Femur (tissue), 1 donor: ENCODE measurements at places on chromosomes 2 and 18.

GRCh38 chr2:107308835-107309234 is 422.9 kb upstream of the ST6GAL2 start:
- DNase-seq, result no peak

GRCh38 chr2:222884114-222884771 is 23.4 kb downstream of the ACSL3 start:
- no peak for DNase-seq

- no peak for DNase-seq
Measured at GRCh38 chr2:235728800-235729556, 235.1 kb downstream of the AGAP1 start.

GRCh38 chr18:3972291-3972930 is 482.7 kb downstream of the DLGAP1 start:
- no peak for DNase-seq

- DNase-seq, result no peak
Measured at GRCh38 chr18:10009321-10010144, 95.7 kb downstream of the VAPA start.

DNA sequence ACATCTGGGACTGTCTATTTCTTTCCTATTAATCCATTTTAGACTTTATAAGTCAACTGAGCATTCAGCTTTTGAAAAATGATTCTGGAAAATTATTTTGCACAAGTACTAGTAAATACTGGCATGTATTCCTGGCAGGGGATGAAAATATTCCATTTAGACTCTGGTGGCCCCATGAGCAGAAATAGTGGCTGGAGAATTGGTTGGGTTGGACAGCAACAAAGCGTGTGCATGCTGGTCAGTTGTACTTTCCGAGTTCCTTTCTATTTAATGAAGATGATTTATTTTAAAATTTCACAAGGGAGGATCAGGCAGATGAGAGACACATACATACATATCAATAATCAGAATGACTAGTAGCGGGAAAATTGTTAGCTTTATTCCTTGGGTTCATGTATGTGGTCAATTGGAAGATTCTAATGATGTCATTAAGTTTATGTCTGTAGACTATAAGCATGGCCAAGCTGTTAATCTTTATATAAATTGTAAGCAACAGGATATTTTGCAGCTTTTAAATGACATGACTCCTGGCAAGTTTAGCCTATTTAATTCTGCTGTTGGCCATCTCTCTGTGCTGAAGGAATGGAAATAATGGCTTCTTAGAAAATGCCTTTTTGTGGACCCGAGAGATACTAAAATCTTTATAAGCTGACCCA is 541.6 kb downstream of the SLC4A3 start:
- peak; percentile 57 for DNase-seq

DNA sequence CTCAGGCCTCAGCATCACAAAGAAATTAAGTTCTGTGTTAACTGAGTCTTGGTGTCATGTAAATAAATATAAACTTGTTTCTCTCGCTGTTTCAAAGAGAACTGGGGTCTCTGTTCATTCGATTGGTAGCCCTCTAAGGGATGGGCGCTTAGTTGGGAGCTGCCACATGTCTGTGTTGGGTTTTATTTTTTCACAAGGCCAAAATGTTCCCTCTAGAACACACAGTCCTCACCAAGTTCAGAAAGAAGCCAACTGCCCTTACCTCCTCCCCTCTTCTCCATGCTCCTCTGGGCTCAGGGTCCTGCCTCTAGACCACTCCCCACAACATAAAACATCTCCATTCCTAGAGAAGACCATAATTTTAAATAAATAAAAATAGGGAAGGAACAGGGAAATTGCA is 490.9 kb downstream of the TNS1 start:
- DNase-seq, result no peak

DNA sequence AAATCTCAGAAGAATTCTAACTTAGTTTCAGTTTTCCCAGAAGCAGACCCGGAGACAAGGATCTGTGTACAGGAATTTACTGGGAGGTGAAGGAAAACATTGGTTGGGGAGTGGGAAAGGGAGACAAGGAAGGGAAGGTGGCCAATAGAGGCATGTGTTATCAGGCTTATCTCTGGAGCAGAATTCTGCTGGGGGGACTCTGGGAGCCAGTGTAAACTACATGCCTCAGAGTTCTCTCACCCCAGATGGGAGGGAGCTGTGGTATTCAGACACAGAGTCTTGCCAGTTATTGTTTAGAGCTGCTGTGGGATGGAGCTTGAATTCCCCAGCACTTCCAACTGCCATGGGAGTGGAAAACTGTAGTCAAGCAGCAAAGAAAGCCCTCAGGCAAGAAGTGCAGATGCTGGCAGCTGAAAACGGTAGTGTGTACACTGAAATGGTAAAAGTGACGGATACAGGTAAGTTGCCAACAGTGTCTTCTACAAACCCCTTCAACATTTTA is 19.0 kb downstream of the DNPEP start:
- no peak for DNase-seq

DNA sequence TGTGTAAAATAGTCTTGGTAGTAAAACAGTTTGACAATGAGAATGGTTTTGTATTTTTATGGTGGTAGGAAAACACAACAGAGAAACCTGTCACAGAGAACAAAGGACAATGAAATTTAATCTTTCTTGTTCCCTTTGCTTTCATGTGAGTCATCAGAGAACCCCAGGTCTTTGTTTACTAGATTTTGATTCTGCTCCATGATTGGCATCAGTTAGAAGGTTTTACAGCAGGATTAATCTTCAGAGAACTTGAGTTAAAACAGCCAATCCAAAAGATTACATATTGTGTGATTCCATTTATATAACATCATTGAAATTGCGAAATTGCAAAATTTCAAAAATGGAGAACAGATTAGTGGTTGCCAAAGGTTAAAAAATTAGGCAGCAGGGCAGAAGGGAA is 2.5 kb downstream of the APLF start:
- DNase-seq, result no peak

DNA sequence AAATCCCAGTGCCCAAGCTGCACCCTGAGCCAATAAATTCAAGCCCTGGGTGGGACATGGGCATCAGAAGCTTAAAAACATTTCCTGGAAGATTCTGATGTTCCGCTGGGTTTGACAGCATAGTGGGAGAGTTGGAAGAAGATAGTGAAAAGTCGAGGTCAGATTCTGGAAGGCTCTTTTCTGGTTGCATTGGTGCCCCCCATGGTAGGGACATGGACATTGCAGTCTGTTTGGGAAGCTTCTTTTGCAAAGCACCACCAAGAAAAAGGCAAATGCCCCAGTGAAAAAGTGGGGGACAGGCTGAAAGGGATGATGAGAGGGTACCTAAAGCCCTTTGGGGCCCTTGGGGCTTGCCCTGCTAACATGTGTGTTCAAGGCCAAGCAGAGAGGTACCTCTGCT is 21.0 kb downstream of the MERTK start:
- DNase-seq, result no peak

DNA sequence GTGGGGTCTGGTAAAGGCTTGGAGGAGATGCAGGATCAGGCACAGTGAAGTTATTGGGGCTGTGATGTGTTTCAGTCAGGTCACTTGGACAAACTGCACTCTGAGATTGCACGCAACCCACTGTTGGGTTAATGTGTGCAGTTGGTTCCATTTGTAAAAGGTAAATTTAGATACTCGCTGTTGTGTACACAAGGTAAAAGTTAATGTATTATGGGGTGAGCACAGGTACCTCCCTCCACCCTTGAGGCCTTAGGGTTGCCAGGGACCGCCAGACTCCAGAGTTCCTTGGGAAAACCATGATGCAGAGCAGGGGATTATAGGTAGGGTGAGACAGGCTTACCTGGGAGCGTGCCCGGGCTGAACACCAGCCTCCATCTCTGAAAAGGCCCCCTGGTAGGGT is 20.1 kb downstream of the IMPA2 start:
- no peak for DNase-seq

DNA sequence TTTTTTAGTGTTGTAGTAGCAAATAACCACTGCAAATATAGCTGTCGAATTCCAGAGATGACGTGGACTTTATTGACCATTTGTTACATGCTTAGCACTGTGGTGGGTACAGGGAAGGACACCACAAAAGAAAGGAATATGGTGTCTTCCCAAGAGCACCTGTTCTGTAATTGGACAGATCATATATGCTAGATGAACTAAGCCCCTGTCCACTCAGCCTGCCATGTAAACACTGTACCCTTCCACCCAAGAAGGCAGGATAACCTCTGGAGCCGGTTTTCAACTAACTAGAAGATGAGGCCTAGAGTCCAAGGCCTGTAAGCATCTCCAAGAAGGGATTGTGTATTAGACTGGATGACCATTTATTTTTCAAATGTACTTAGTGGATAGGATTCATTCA is 44.1 kb downstream of the COX7A2L start:
- no peak for DNase-seq

DNA sequence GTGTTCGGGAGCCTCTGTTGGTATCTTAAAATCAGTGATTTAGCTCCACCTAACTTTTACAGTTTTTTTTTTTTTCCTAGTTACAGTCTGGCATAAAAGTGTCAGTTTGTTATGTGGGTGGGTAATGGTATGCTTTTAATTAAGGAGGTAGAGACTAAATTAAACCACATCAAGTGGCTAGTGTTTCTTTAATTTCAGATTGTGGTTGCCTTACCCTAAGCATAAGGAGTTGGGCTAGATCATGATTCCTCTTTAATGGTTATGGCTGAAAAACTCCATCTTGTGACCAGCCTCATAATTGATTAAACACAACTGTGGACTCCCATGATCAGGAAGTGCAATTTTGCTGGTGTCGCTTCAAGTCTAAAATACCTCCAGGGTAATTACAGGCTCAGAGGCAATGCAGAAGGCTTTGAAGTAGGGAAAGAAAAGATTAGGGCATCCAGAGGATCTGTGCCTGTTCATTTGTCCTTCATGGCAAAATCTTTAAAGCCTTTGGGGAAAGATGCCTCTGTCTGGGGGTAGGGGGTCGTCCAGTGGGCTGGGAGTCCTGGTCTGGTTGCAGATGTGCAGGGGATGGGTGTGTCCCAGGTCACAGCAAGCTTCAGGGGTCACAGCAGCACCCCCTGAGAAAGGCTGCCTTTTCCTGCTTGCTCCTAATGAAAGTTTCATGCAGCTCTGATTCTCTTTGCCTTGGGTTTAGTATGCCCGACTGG is 579.2 kb downstream of the BCL11A start:
- no peak for DNase-seq

GRCh38 chr2:227368574-227368973 is 10.5 kb downstream of the TM4SF20 start:
- no peak for DNase-seq

DNA sequence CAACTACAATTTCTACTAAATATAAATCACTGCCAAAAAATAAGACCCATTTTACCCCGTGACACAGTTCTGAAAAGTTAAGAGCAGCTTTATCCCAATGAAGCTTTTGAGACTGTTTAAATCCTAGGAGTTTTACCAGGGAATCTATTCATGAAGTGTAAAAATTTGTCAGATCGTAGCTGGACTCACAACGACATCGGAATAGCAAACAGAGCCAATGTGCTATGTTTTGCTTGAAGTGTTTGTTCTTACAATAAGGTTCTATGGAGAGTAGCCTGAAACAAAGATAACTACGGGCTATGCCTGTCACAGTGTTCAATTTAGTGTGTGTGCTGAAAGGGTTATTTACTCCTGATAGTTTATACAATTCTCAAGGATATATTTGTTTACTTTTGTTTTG is 78.5 kb upstream of the L3MBTL4 start:
- DNase-seq, result no peak

GRCh38 chr2:73503992-73504570 is 118.4 kb downstream of the ALMS1 start:
- no peak for DNase-seq

GRCh38 chr2:96832754-96833507 is 10.9 kb downstream of the ANKRD23 start:
- peak; percentile 72 for DNase-seq

DNA sequence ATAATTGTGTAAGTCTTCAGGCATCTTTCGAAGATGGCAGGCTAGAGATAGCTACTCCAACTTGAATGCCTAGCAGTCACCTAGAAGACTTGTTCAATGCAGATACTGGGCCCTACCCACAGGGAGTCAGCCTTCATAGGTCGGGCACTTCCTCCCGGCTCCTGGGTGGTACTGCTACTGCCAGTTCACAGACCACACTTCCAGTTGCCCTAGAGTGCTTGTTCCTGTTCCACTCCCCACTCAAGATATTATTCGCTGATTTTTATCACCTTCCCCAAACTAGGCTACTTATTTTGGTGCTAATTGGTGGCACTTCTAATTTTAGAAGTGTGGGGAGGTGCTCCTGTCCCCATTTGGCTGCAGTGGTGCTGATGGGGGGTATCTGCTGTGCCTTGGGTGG is 34.2 kb downstream of the INPP4A start:
- DNase-seq, result no peak

- no peak for DNase-seq
Measured at GRCh38 chr2:28085201-28085600, 194.7 kb downstream of the BABAM2 start.

DNA sequence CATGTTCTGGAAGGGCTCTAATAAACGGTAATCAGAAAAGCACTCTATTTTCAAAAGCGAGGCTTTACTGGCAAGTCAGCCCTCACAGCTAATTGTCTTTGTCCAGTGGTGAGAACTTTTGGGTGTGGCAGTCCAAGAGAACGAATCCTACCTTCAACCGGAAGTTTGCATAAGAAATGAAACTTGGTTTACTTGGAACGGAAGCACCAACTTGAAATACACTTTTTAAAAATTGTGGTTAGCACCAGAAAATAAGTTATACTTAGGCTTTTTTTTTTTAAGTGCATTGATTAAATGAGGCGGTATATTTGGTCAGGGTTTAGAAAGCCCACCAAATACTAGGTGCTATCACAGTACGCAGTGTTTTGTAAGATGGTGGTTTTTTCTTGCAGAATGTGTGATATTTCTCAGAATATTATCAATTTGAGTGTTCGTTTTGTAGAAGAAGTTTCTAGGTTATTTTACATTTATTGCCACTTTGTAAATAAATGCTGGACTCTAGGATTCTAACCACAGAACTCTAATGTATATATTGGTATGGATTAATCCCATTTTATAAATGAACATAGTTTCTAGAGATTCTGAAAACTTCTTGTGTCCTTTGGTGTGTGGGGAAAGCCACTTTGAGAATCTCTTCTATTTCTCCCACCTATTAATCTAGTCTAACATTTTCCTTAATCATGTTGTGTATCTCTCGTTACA is 1.2 kb downstream of the MYL12A start:
- DNase-seq, result no peak

DNA sequence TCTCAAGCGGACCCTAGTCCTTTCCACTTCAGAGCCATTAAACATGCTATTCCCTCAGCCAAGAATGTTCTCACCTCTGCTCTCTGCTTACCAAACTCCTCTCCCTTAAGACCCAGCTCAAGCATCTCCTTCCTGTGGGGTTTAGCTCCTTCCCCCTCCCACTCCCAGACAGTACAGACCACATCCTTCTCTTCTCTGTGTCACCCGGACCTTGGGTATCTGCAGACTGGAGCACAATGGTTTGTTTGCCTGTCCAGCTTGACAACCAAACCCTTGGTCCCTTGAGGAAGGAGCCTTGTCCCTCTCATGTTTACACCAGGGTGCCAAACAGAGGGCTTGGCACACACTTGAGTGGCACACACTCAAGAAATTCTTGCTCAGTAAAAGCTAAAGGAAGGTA is 4.1 kb upstream of the CD8A start:
- DNase-seq, result no peak

GRCh38 chr2:232773815-232774214 is 2.5 kb downstream of the KCNJ13 start:
- no peak for DNase-seq
